GM10248 (cell line): ENCODE measurements at places on chromosomes 5 and 9.

- DNase-seq = no peak
Measured at GRCh38 chr5:82151662-82152061, 126.5 kb downstream of the RPS23 start.

- no peak for DNase-seq
Measured at GRCh38 chr5:101531026-101531425, 627.9 kb upstream of the ST8SIA4 start.

DNA sequence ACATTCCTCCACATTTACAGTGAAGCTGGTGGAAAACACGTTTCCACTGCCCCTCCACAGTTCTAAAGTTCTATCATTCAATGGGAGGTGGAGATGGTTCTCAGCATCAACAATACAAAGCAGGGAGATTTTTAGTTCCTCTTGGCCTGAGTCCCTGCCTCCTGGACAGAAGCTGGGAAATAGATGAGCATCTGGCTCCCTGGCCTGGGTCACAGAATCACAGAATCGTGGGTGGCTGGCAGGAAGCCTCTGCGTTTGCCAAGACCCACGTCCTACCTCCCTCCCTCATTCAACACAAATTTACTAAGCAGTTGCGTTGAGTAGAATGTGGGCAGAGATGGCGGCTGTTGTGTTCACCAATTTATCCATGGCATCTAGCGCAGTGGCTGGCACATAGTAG lies 5.2 kb upstream of the PPARGC1B start:
- DNase-seq = no peak

DNA sequence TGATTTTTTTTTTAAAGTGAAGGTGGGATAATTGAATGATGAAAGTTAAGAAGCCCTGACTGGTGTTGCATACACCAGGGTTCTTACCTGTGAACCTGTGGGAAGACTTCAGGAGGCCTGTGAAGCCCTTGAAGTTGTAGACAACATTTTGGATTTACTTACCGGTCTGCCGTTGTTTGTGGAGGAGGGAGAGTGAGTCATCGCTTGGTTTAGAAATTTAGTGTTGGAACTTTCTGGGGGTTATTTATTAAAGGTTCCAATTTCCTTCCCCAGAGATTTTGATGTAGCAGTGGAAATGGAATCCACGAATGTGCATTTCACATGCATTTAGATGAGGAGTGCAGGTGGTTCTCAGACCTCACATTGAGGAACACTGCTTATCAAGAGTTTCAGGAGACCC lies 49.6 kb downstream of the ARHGAP26 start:
- no peak for DNase-seq

DNA sequence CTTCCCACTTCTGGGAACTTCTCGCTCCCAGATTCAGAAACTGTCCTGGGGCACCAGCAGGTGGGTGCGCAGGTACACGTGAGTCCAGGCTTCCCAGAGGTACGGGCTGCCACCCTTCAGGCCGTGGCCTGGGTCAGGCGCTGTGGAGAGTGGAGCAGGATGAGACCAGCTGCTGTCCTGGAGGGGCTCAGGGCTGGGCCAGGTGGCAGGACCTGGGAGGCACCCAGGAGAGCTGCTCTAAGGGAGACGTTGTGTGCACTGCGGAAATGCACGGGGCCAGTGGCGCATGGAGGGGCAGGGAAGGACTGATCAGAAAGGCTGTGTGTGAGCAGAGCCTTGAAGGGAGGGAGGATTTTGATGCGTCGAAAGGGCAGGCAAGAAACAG lies 135.1 kb upstream of the PHYKPL start:
- no peak for DNase-seq

DNA sequence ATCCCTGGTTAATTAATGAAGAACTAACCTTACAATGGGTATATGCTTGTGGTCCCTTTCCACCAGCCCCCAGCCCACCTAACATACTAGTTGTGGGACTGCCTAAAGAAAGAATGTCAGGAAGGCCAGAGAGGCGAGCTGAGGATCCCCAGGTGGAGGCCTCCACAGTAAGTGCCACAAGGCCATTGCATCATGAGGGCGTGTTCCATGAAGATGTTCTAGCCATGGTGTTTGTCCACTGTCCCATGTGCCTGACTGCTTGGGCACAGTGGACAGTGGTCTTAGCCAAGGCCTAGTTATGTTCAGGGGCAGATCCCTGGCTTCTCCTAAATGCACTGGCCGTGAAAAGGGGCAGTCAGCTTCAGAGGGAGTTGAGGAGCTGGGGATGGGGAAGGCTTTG lies 21.1 kb downstream of the ZFP62 start:
- DNase-seq = no peak

GRCh38 chr5:176697934-176698538 lies 50.8 kb downstream of the TSPAN17 start:
- DNase-seq = no peak

DNA sequence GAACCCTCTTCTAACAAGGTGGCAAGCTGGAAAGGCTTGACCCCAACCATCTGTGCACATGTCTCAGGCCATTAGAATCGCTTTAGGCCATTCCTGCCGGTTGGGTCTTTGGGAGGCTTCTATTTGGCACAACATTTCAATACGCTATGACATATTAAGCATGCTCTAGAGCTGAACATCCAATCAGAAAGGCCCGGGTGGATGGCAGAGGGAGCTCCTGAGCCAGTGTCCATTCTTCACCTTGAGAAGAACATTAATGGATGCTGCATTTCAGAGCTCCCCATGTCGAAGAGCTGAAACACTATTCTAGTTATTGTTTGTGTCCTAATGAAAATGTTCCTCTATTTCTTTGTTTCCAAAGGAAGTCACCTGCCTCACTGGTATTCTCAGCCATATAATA lies 12.8 kb downstream of the SPATA9 start:
- no peak for DNase-seq

DNA sequence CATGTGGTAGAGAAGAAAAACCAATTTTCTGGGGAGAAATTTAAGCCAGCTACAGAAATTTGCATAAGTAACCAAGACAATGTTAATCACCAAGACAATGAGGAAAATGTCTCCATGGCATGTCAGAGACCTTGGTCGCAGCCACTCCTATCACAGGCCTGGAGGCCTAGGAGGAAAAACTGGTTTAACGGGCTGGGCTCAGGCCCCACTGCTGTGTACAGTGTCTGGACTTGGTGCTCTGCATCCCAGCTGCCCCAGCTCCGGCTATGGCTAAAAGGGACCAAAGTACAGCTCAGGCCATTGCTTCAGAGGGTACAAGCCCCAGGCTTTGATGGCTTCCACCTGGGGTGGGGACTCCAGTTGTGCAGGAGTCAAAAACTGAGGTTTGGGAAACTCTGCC lies 1075.1 kb upstream of the CDH18 start:
- DNase-seq = no peak

GRCh38 chr9:132610661-132611060 lies 28.3 kb downstream of the BARHL1 start:
- DNase-seq = no peak

GRCh38 chr5:16854351-16854750 lies 81.7 kb downstream of the MYO10 start:
- DNase-seq = no peak

GRCh38 chr5:61348447-61348846 lies 16.4 kb downstream of the ZSWIM6 start:
- no peak for DNase-seq

DNA sequence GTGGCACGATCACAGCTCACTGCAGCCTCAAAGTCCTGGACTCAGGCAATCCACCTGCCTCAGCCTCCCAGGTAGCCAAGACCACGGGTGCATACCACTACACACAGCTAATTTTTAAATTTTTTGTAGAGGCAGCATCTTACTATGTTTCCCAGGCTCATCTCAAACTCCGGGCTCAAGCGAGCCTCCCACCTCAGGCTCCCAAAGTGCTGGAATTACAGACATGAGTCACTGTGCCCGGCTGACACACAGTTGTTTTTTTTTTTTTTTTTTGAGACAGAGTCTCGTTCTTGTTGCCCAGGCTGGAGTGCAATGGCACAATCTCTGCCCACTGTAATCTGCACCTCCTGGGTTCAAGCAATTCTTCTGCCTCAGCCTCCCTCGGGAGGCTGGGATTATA lies 70.1 kb upstream of the CNOT6 start:
- no peak for DNase-seq

GRCh38 chr5:124408738-124409453 lies 337.5 kb downstream of the ZNF608 start:
- DNase-seq = no peak

DNA sequence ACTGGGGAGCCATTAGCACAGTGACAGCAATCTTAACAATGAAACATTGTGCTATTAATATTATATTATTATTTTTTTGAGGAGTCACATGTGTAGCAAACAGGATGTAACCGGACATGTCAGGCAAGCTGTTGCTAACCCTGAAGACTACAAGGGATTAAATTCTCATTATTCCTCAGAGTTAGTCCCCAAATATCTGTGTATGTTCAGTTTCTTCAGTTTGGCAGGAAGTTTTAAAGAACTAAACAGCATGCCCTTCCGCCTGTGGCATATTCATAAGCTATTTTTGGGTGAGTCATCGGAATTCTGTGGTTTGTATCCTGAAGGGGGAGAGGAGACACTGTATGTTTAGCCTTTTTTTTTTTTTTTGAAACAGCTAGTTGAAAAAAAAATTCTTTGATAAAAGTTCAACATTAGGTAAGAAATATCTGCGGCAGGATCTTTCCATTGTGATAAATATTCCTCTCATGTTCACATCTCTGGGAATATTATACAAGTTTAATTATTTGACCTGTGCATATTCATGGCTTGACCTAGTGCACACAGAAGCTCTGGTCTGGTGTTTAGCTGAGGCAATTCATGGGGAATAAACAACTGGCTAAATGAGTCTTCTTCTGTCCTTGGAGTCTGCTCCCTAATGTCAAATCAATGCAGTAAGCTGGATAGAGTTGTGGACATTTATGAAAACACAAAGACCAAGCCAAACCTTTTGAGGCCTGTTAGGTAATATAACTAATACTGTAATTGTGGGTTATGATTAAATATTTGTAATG lies 202.7 kb upstream of the CDKN2B start:
- no peak for DNase-seq

DNA sequence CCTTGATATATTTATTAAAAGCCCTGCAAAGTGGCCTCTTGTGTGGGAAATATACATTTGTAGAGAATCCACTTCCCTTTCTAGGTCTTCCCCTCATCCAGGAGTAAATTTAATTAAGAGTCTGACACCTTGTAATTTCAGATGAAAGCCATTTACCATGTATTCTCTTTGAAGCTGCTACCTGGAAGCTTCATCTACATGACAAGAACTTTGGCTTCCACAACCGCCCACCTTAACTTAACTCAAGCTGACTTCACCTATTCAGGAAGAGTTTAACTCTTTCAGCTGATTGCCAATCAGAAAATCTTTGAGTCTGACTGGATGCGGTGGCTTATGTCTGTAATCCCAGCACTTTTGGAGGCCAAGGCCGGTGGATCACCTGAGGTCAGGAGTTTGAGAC lies 899.9 kb downstream of the TAF11L14 start:
- no peak for DNase-seq

DNA sequence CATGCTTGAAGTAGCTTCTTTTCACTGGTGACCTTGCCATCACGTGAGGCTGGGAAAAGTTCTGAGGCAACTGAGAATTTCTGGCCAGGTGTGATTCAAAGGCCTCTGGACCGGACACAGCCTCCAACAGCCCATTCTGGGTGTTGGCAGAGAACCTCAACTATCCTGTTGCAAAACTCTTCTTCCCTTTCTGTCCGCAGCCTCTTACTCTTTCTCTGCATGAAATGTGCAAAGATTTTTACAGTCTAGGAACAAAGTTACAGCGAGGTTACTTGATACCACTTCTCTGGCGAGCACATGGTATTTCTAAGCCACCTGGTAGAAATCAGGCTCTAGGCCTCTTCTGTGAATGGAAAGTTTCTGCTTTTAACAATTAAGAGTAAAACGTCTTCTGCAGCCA lies 79.2 kb downstream of the FREM1 start:
- no peak for DNase-seq
